ENCODE measurements at places on chromosomes 1 and 21.

DNA sequence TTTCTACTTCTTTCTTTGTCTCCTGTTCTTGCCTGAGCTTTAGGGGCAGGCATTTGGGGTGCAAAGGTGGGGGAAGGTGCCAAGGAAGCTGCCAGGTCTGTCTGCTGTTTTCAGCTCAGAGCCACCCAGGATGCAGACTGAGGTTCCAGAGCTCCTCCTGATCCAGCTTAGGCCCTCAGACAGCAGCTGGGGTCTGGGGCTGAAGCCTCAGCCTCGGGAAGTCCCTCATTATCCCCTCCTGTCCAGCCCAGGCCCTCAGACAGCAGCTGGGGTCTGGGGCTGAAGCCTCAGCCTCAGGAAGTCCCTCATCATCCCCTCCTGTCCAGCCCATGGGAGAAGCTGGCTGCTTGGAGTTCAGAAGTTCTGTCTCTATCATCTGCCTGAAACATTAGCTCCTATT, 257.7 kb upstream of the CSF3R start:
- no peak for DNase-seq

DNA sequence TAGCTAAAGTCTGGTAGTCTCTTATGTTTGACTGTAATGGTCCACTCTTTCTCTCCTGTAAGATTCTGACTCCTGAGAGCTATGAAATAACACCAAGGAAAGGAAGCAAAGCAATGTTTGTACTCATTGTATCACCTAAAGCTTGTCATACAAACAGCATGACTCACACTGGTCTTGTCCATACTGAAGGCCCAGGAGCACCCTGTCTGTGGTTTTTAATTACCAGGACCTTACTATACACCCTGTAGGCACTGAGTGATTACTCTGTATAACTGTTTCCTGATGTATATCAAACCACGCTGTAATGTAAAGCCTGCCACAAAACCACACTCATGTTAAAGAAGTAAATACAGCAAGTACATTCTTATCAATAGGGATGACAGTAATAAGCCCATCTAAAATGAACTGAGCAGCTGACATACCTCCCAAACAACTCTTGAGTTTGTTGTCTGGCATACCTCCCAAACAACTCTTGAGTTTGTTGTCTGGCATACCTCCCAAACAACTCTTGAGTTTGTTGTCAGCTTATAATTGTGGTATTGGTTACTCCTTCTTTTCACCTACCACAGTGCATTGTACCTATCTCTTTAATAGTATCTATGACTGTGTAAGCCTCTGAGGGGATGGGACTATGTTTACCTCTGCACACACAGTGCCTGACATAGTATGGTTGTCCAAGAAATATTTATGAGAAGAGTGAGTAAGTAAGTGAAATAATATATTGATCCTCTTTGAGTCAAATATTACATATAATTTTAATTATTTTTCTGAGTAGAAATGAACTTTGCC, 11.6 kb upstream of the TNFSF18 start:
- DNase-seq, result peak; percentile 90

GRCh38 chr21:46639489-46640386, 4.3 kb downstream of the PRMT2 start:
- DNase-seq, result no peak

DNA sequence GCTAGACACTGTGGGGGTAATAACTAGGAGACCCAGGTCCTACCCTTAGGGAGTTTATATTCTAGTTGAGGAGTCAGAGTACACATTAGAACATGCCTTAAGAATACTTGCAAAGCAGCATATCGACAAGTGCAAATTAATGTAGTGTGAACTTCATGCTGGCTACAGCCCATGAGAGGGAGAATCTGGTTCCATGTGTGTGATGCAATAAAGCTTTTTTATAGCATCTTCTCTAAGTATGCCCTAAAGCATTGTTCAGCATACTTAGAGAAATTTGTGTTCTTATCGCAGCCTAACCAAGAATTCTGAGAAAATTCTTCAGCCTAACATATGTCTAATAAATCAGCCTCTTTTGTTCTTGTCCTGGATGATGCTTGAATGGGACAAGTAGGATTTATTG, 95.5 kb downstream of the SDCCAG8 start:
- no peak for DNase-seq

GRCh38 chr1:170856455-170856854, 78.9 kb upstream of the MROH9 start:
- DNase-seq, result no peak

DNA sequence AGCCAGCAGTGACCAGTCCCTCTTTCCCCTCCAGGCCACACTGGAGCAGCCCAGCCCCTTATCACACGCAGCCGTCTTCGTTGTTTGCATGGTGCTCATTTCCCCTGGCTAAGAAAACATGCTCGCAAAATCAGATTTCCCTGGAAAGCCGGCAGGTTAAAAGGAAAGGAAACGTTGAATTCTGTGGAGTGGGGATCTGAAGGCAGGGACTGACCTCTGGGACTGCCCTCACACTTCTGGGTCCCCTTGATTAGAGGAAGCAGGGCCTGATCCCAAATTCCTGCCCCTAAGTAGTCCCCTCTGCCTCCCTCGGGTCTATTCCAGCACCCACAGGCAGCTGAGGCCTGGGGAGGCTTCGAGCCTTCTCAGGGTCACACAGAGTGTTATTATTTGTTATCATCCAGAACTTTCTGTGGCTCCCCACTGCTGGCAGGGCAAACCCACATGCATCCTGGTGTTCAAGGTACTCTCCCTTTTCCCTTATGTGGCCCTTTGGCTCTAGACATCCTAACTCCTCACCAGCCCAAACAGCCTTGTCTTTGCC, 125.2 kb upstream of the ZBTB40 start:
- no peak for DNase-seq

DNA sequence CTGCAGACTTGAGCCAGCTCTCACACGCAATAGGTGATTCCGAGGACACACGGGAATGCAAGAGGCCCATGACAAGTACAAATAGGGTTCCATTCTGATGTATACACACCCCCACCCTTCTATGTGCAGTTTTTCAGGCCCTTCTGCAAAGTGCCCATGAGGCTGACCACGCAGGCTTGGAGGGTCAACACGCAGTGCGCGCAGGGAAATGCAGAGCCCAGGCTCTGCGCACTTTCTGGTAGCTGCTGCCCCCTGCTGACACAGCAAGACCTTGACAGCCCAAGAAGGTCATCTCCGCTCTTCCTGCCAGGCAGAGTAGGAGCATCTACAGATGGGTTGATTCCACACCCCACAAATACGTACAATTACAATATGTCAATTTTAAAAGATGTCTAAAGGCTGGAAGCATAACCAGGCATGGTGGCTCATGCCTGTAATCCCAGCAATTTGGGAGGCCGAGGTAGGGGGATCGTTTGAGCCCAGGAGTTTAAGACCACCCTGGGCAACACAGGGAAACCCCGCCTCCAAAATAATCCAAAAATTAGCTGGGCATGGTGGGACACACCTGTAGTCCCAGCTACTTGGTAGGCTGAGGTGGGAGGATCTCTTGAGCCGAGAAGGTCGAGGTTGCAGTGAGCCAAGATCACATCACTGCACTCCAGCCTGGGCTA, 18.5 kb downstream of the SH3BP5L start:
- DNase-seq, result peak; percentile 34

DNA sequence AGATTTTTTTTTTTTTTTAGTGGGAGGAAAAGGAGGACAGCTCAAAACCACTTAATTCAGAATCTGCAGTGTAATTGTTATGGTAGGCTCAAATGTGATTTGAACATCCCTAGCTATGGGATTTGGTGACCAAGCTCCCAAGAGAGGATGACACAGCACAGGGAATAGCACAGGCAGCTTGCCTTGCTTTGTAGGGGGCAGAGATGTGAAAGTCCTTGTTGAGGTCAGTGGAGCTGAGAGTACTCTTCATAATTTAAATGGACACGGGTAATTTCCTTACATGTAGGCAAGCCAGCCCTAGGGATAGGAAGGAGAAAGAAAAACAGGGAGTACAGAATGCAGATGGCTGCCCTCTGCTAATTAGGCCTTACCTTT, 3.2 kb upstream of the UCK2 start:
- no peak for DNase-seq

GRCh38 chr1:196308176-196308575, 300.1 kb downstream of the KCNT2 start:
- no peak for DNase-seq

DNA sequence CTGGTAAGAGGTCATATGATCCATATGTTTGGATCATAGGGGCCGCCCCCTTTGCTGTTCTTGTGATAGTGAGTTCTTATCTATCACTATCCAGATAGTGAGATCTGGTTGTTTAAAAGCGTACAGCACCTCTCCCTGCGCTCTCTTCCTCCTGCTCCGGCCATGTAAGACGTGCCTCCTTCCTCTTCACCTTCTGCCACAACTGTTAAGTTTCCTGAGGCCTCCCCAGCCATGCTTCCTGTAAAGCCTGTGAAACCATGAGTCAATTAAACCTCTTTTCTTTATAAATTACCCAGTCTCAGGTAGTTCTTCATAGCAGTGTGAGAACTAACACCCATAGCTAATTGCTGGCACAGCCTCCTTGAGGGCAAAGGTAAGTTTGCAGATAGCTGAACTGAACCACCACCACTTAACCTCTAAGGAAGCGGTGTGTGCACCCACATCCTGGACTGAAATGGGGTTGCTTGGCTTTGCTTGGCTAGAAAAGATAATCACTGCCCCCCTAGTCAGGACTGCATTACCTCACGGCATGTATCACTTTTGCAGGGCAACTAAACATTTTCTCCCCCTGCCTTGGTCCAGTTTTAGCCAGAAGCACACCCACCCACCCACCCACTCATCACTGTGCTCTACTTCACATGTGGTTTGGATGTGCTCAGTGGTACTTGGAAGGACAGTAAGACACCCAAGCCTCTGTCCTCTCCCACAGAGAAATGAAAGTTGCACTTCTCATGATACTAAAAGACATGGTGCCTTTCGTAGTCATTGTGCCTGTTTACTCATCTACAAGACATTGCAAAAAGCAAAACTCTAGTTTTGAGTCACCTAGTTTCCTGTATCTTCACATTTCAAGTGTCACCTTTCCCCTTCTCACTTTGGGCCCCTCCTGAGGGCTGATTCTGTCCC, 23.1 kb upstream of the PTAFR start:
- no peak for DNase-seq

DNA sequence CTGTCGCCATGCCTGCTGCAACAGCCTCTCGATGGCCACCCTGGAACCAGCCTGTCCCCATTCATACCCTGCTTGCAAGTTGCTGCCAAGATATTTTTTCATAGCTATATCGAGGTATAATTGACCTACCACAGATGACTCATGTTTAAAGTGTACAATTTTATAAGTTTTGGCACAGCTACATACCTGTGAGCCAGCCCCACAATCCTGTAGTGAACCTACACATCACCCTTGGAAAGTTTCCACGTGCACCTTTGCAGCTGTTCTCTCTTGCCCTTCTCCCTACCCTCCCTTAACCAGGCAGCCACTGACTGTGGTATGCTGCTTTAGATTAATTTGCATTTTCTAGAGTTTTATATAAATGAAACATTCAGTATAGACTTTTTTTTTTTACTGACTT, 23.0 kb upstream of the KCNJ6 start:
- no peak for DNase-seq

DNA sequence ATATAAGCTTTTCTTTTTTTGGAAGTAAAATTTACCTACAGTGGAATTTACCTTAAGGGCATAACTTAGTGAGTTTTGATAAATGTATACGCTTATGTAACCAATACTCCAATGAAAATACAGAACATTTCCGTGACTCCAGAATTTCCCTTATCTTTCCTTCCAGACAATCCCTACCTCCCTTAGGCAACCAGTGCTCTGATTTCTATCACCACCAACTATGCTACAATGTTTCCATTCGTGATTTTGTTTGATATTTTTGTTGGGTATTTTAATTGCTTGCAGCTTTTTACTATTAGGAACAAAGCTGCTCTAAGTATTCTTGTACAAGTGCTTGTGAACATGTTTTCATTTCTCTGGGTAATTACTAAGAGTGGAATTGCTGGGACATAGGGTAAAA, 14.6 kb downstream of the IFT25 start:
- no peak for DNase-seq

DNA sequence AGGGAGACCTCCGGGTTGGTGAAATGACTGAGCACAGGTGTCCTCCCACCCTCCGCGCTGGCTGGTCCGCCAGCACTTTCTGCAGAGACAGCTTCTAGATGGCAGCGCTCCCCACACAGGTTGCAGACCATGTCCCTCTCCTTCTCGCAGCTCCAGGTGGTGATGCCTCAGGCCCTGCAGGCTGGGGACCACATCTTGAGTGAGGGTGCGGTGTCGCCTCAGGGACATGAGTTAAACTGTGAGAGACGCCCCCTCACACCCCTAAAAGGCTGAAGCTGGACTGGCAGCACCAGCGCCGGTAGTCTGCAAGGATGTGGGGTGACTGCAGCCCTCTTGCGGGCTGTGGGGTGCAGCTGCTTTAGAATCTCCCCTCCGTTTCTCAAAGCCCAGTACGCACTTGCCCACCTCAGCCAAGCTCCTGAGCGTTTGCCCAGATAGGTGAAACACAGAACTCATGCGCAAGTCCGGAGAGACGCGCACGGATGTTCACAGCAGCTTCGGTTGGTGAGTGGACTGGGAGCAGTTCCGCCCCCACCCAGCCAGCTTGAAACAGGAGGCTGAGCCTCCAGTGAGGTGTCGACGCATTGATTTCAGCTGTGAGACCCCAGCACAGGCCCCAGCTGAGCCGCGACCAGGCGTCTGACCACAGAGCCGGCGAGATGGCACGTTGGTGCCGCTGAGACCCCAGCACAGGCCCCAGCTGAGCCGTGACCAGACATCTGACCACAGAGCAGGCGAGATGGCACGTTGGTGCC, 28.6 kb downstream of the COL6A1 start:
- no peak for DNase-seq

GRCh38 chr1:52238887-52239707, 97.2 kb downstream of the ZFYVE9 start:
- DNase-seq, result peak; percentile 60

DNA sequence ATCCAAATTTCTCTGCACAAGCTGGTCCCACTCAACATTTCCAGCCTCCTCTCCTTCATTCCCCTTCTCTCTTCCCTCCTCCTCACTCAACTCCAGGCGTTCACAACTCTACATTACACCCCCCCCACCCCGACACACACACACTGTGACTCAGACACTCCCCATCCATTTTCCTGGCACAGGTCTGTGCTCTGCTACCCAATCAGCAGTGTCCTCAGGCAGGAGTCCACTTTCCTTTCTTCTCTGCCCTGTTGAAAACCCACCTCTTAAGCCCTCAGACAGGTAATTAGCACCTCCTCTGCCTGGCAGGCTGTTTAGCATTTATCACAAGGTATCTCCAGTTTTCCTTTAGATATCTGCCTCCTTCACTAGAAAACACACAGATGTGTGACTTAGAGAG, 8.8 kb upstream of the LMX1A start:
- no peak for DNase-seq

- no peak for DNase-seq
These were observed 58.0 kb downstream of the RBM11 start for GRCh38 chr21:14273736-14274538.

DNA sequence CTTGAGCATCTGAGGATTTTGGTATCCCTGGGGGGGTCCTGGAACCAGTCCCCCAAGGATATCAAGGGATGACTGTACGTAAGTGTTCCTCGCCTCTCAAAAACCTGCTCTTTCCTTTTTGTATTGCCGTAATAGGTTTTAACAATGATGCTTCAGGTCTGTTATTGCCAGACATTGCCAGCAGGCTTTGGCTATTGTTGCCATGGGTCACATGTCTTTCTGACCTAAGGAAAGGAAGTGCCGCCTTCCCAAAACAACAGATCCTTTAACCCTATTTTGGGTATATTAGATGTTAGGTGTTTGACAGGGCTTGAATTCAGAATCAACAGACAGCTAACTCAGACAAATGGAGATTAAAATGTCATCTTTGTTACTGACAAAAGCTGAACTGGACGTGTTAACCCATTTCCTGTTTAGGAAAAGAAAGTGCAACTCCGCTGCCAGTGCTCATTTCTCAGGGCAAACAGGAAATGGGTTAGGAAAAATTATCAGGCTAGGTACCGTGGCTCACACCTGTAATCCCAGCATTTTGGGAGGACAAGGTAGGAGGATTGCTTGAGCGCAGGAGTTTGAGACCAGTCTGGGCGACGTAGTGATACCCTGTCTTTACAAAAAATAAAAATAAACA, 12.4 kb upstream of the PRPF38B start:
- DNase-seq, result no peak
